ENCODE measurements at places on chromosomes 2 and 18. TPM values are rescaled to one million over a fixed set of nuclear protein-coding genes. Genes with fewer than 3 reads are reported as not detected.

The CPO gene
- 0.19 TPM for total RNA-seq

The PLGLB1 gene
- 3.0 TPM for total RNA-seq

The BCL11A gene
- total RNA-seq = 27.9 TPM

- no peak overlapping the region for H3K4me3 ChIP-seq
- no peak for DNase-seq
Observed at GRCh38 chr2:25320077-25320476, 21.6 kb downstream of the DNMT3A start.

DNA sequence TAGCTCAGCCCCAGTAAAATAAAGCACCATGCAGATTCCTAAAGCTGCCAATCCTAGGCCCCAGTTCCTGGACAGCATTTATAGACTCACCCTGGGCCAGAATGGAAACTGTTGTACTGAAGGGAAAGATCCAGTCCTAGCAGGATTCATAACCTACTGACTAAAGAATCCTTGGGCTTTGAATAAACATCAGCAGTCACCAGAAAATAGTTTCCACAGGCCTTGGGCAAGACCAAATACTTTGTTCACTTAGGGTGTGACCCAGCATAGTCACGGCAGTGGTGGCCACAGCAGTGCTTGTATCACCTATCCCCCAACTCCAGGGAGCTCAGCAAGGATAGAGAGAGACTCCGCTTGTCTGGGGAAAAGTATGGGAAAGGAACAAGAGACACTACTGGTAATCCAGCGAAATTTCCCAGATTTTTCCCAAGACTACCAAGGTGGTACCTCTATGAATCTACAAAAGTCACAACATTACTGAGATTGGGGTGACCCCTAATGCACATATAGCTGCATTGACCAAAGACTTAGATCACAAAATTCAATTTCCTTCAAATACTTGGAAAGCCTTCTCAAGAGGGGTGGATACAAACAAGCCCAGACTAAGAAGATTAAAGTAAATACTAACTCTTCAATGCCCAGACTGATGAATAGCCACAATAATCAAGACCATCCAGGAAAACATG, 748.1 kb upstream of the LRATD1 start:
- DNase-seq = no peak
- no peak overlapping the region for H3K4me3 ChIP-seq
- H3K36me3 ChIP-seq = no peaks in the 10 kb centered on the region
- H3K27me3 ChIP-seq = no peaks in the 10 kb centered on the region
- no peak overlapping the region for H3K27ac ChIP-seq

GRCh38 chr2:160561551-160562295, 68.1 kb upstream of the RBMS1 start:
- H3K36me3 ChIP-seq = no peaks in the 10 kb centered on the region
- H3K4me3 ChIP-seq = no peak overlapping the region
- H3K27me3 ChIP-seq = no peaks in the 10 kb centered on the region
- H3K27ac ChIP-seq = no peak overlapping the region
- H3K4me1 ChIP-seq = no peaks in the 10 kb centered on the region

DNA sequence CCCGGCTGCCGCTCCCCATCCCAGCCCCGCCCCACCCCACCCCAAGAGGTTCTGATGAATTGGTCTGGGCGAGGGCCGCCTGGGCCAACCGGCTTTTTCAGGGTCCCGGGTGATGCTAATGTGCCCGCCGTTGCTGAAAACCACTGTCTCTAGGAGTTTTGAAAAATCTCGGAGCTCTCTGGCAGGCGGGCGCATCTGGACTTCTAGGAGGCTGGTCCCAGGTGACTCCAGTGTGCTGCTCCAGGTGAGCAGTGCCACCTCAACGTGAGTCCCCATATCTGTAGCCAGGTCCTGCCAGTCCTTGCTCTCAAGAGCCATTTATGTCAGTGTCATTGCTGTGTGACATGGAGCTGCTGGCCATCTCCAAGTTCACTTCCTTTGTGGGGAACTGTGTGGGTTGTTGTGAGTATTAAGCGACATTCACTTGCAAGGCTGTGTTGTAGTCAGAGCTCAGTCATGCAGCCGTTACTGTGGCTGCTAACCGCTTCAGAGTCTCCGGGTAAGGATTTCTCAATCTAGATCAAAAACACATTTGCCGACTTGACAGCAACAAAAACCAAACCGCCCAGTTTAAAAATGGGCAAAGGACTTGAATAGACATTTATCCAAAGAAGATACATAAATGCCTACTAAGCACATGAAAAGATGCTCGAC, at the start of gene RFX8:
Gene RFX8, minus strand, starts transcription at position 382 of the 654 bp plus-strand sequence. CDS start 8,264 bp downstream, outside the sequence.
- peaks cover 31% of the 10 kb centered on the region for H3K4me1 ChIP-seq
- no peaks in the 10 kb centered on the region for H3K36me3 ChIP-seq
- H3K27ac ChIP-seq = peak within 1 kb of the TSS; percentile 25
- H3K4me3 ChIP-seq = peak within 1 kb of the TSS; percentile 62

DNA sequence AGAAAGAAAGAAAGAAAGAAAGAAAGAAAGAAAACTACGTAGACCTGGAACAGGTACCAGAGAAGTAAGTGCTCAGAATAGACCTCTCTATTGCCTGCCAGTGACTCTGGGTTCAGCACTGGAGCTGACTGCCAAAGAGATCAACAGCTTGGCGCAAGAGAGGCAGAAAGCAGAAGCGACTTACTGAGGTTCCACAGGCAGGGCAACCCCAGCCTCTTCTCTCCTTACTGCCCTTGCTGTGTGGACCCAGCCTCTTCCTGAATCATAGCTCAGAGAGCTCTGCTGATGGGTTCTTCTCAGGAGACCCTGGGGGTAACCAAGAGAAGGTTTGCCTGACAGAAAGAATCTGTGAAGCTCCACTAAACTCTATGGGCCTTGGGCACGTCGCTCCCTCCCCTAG, 7.1 kb downstream of the CAPN13 start:
- peaks cover 13% of the 10 kb centered on the region for H3K4me1 ChIP-seq
- H3K27me3 ChIP-seq = no peaks in the 10 kb centered on the region
- H3K36me3 ChIP-seq = no peaks in the 10 kb centered on the region
- no peak overlapping the region for H3K4me3 ChIP-seq

- H3K36me3 ChIP-seq = no peaks in the 10 kb centered on the region
- DNase-seq = no peak
- H3K27me3 ChIP-seq = no peaks in the 10 kb centered on the region
- no peak overlapping the region for H3K4me3 ChIP-seq
- no peak overlapping the region for H3K27ac ChIP-seq
Observed at GRCh38 chr2:237501892-237502513, 15.0 kb downstream of the MLPH start.
